ENCODE measurements at places on chromosomes 1 and 21.

DNA sequence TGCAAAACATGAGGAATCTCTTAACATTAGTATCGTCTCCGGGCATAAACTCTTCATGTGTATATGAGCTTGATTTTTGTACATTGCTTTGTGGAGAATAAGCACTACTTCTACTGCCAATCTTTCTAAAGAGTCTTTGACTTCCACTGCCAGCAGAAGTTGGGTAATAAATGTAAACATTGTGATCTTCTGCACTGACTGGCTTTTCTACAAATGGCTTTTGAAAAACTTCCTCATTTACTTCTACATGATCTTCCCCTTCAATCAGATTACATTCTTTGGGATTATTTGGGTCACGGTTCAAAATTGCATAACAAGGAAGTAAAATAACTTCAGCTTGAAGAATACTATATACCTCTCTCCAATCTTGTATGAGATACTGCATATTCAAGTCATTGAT, 30.4 kb upstream of the SLC44A5 start:
- DNase-seq, result no peak

DNA sequence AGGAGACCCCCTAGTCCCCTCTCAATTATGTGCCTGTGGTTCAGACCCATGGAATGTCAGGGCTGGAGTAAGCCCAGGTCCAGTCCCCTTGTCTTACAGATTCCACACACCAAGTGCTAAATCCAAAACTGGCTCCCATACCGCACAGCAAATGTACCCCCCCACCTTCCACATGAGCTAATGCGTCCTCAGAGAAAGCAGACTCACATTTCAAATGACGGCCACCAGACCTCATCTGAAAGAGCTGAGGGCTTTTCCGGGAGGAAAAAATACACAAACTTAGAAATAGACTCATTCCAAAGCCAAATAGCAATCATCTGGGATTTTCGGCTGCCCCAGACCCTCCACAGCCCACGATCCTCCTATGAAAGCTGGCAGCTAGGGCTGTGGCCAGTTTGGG, 12.8 kb upstream of the CNTN2 start:
- DNase-seq, result no peak

DNA sequence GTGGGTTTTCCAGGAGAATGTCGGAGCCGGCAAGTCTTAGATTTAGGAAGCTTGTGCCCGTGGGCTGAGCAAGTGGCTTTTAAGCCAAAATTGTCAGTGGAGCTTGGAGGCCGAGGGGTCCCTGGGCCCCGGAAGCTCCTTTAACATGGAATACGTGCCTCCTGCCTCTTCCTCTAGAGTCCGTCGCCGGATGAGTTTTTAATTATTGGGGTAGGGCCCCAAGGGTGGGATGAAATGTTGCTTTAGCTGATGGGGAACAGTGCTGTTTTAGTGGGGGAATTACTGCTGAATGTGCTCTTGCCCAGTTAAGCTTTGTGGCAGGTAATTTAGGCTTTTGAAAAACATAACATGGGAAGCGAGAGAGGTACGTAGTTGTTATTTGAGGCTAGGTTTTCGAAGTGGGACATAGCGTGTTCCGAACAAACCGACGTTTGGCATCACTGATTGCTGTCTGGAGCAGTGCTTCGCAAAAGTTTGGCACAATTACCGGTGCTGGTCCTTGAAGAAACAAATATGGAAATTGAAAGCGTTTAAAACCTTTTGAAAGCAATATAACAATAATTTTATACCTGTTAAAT, 786 bp downstream of the RPL5 start:
- no peak for DNase-seq

DNA sequence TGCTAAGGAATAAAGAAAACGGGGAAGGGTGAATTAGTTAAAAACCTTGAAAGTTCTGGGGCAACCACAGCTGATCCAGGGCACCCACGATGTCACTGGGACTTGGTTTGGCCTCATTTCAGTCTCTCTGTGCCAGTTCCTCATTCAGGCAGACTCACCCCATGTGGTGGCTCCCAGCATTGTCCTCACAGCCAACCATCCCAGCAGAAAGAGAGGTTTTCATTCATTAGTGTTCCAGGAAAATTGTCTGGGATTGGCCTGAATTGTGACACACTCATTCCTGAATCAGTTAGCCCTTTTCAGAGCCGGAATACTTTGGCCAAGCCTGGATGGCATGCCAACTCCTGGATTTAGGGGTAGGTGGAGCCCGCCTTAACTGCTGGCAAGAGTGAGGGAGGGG, 367.7 kb downstream of the PRDM2 start:
- DNase-seq, result no peak

DNA sequence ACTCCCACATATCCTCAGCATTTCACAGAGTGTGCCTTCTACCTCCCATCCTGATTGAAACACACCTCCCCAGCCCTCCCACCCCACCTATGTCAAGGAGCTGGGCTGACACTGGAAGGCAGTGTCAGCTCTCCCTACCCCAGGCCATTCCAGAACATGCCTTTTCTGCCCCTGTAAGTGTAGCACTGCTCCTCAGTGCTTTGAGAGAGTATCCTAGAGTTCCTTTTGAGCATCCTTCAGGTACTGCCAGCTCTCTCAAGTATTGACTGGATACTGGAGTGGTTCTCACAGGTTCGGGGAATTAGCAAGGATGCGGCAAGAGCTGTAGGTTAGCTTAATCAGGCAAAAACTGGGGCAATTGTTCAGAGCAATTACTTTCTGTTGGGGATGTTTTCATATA, 21.8 kb downstream of the C1orf116 start:
- no peak for DNase-seq

- no peak for DNase-seq
Observed at GRCh38 chr1:29388884-29389283, 152.6 kb downstream of the PTPRU start.

DNA sequence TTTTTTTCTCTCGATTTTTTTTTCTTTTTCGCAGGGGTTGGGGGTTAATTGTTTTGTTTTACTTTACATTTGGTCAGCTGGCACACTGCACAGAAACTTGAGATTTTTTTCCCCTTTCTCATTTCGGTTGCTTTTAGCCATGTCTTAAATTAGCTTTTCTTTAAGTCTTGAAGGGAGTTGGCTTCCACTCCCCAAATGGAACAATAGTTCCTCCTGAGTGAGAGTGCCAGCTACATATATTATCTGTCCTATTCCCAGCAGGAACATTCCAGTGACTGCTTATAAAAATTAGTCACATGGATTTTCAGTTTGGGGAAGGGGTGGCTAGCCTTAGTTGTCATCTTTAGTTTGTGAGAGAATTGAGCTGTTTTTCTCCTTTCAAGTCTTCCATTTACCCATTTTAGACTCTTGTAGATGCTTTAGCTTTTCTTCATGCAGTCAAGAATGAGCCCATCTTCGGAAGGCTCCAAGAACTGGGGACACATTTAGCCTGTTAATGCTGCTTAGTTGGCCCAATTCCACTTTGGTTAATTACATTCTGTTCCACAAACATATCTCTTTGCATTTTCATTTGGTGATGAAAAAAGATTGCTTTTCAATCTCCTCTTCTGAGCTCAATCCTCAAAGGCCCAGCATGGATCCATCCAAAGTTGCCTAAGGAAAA, 510.1 kb upstream of the CXADR start:
- no peak for DNase-seq

GRCh38 chr1:154741741-154742495, 128.2 kb downstream of the KCNN3 start:
- DNase-seq, result no peak

DNA sequence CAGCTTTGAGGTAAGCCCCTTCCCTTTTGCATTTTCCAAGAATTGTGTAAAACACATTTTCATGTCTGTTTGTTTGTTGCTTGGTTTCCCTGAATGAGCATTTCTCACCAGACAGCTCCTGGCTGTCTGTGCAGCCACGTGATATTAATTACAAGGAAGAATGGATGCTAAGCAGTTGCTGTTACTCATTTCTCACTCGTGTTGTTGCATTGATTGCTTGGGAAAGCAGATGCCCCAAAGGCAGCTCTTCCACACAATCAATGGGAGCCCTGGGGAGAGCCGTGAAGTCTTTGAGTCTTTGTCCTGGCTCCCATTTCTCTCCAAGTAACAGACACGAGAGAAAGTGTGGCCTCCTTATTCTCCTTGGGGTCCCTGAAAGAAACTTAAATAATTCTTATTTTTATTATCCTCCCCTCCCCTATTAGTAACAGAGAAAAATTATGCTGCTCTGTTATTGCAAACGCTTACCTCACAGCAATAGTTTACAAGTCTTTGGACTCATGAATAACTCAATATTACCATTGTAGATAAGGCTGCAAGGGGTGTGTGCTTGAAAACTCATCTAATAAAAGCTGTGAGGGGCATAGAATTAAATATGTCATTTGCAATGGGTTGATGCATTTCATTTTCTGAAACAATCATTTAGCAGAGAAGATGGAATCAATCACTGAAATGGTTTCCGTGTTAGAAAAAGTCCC, 127.7 kb upstream of the CAMK1G start:
- no peak for DNase-seq

DNA sequence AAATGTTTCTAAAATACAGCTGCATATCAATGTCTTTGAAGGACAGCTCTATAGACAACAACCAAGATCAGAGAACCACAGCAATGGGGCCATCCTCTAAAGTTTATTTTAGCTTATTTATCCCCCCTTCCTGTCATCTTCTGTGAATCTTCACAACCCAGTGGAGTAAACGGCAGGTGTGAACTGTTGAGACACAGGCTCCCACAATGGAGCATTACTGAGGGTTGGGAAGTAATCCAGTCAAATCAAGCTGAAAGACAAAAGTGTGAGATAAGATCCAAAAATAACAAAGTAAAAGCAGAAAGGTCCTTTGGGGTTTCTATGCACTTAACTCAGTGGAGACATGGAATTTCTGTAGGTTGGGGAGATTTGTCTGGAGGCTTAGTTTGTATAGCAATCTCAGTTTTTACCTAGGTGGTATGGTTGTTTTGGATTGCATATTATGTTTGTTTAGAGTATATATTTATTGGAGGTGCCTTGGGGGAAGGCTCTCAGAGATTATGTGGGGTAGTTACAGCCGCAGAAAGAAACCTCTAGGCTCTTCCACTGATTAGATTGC, 286.9 kb upstream of the ADGRL2 start:
- DNase-seq, result no peak

DNA sequence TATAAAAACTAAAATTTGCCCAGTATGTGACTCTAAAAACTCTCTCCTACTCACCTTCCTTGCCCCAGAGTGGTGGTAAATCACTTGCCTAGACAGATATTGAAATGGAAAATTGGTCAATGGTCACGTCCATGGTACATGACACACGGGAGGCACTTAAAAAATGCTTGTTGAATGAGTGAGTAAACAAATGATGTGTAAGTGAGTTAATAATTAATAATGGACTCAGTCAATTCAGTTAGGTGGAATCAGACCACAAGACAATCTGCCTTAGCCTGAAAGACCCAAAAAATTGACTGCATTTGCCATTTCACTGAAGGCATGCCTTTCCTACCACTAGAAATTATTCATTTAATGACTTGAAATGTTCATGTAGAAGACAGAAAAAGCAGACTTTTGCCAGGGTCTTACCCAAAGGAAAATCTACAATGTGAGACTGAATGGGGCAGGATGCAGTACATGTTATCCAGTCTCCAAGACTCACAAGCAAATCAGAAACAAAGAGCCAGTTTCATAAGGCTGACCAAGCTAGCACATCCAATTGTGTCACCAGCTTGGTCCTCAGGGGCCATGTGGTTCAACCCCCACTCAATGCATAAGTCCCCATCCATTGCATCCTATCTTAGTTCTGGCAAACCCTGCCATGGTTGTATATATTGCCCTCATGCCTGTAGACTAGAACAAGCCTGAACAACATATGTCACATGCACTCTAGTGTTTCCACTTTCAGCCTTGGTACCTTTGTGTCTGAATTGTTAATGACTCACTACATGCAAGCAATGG, 73.6 kb downstream of the TBX15 start:
- no peak for DNase-seq

DNA sequence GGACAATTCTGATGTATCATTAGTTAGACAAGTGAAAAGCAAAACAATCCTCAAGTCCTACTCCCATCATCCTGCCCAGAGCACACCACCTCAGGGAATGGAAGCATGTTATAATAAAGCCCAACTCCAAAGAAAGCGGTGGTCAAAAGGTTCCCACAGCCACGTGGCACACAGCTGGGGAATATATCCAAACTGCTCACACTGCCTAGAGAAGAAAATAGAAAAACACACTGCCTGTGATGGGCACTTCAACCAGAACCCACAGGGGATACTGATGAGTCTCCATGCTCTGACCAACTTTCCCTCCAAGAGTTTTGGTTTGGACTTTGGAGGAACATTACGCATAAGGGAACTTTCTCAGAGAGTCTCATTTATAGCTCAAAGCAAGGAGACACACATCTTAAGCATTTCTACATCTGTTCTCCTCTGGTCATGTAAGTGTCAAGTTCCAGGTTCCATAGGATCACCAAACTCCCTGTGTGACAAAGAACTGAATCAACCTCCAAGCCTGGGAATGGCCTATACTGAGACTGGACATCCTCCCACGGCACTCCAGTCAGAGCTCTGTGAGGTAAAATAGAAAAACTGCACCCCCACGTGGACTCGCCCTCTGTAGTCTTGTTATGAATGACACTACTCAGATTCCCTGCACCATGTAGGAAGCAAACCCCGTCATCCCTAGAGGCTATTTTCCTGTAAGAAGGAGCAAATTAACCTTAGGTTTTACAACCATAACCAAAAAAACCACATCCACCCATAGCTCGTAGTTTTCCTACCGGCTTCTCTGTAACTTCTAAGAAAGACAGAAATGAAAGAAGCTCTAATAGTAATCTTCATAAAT, 12.2 kb downstream of the DSTYK start:
- DNase-seq, result peak; percentile 77

GRCh38 chr1:235820061-235820460, 46.6 kb downstream of the LYST start:
- no peak for DNase-seq

- DNase-seq, result peak; percentile 76
Observed at GRCh38 chr1:92951141-92951582, 10.1 kb downstream of the DIPK1A start.

- no peak for DNase-seq
Observed at GRCh38 chr1:57312869-57313268, 111.0 kb downstream of the DAB1 start.

DNA sequence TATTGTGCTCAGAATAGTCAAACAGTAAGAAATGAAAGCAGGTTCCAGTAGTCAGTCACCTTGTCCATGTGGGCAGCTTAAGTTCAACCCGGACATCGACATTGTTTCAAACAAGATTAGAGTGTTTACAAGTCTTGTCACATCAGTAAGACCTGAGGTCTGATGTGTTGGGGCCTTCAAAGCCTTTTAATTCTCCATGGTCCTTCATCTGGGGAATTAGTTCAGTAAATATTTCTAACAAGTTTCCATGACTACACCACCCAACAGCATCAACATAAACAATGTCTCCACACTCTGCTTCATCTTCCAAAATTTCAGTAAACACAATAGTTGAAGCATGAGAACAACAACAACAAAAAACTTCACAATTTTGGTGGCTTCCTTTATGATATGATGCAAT, 15.1 kb upstream of the ADORA1 start:
- no peak for DNase-seq

Data from ELR (cell line).